Cortex of kidney (tissue), 1 donor: ENCODE measurements at places on chromosomes 7 and 10.

GRCh38 chr10:73141603-73142002 is 26.2 kb downstream of the ECD start:
- no peak for DNase-seq

- DNase-seq, result no peak
Measured at GRCh38 chr7:96152706-96153105, 169.2 kb downstream of the SLC25A13 start.

- no peak for DNase-seq
Measured at GRCh38 chr7:141960687-141961422, 12.7 kb downstream of the TAS2R38 start.

DNA sequence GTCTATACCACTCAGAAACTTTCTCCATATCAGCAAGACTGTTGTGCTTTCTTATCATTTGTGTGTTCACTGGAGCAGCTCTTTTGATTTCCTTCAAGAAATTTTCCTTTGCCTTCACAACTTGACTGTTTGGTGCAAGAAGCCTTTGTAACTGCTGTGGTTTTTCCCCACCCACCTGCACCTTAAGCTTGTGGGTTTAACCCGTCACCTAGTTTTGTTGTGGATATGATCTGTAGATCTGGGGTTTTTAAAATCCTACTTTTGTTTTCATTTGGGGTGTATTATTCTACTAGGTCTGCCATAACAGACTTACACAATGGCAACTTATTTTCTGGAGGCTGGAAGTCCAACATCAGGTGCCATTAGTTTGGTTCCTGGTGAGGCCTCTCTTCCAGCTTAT is 30.5 kb upstream of the CHST3 start:
- no peak for DNase-seq
